H1 (cell line): ENCODE measurements at places on chromosomes 7 and 10.

DNA sequence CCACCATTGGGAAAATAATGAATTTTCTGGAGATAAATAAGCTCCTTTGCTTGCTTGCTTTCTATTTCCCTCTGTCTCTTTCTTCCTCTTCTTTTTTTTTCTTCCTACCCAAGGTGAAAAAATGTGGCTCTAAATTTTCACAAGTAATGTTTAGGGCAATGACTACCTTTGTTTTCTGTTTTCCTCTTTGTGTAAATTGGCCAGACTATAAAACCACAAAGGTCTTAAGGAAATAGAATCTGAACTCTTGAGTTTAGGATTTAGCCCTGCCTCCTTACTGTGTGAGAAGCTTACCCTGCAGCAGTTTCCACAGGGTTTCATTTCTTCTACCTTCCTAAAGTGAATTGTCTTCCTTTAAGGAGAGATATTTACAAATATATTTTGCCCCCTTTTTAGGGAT lies 330.4 kb downstream of the ARL4A start:
- DNase-seq, result no peak
- no peaks in the 10 kb centered on the region for H3K27me3 ChIP-seq
- no peak overlapping the region for H3K4me3 ChIP-seq
- no peaks in the 10 kb centered on the region for H3K36me3 ChIP-seq
- no peak overlapping the region for H3K27ac ChIP-seq

- H3K27ac ChIP-seq, result no peak overlapping the region
- H3K4me1 ChIP-seq, result no peaks in the 10 kb centered on the region; the same call in 1 of the 2 replicates
- H3K27me3 ChIP-seq, result no peaks in the 10 kb centered on the region
- DNase-seq, result no peak
- no peak overlapping the region for H3K4me3 ChIP-seq
These were observed 6.4 kb upstream of the ST8SIA6 start for GRCh38 chr10:17460756-17461155.

GRCh38 chr7:18993933-18994668 lies 123.3 kb downstream of the TWIST1 start:
- H3K27me3 ChIP-seq, result no peaks in the 10 kb centered on the region
- H3K4me1 ChIP-seq, result 0 out of 2 replicates have a peak, but pooled peaks cover 2% of the 10 kb centered on the region
- no peak overlapping the region for H3K4me3 ChIP-seq
- no peak for DNase-seq
- H3K36me3 ChIP-seq, result no peaks in the 10 kb centered on the region

GRCh38 chr7:90710466-90710850 lies 114.3 kb downstream of the CDK14 start:
- DNase-seq, result no peak
- H3K27me3 ChIP-seq, result no peaks in the 10 kb centered on the region
- no peak overlapping the region for H3K27ac ChIP-seq
- H3K4me3 ChIP-seq, result no peak overlapping the region

- H3K27me3 ChIP-seq, result no peaks in the 10 kb centered on the region
- H3K4me3 ChIP-seq, result no peak overlapping the region
- H3K36me3 ChIP-seq, result no peaks in the 10 kb centered on the region
- H3K27ac ChIP-seq, result no peak overlapping the region
- no peaks in the 10 kb centered on the region for H3K4me1 ChIP-seq
These were observed 18.3 kb downstream of the KLLN start for GRCh38 chr10:87844837-87845623.

DNA sequence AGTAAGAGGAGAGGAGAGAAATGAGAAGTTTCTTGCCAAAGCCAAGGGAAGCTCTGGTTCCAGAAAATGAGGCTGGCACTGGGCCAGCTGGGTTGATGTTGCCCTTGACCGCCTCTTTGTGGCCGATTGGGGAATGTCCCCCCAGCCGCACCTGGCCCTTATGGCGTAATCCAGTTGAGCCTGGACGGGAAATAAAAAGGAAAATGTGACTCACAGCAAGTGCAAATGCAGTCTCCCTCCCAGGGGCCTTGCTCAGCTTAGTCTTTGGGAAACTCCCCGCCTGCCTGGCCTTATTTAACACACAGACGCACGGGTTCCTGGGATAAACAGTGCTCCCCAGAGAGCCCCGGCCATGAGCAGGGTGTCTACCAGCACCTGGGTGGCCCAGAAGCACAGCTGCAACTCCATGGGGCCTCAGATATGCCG lies 174.8 kb downstream of the KIAA1217 start:
- H3K4me1 ChIP-seq, result peaks cover 6% of the 10 kb centered on the region
- peak overlapping the region; percentile 33; the same call in 1 of the 2 replicates for H3K27ac ChIP-seq
- H3K27me3 ChIP-seq, result no peaks in the 10 kb centered on the region
- DNase-seq, result peak; percentile 75
- no peaks in the 10 kb centered on the region for H3K36me3 ChIP-seq

DNA sequence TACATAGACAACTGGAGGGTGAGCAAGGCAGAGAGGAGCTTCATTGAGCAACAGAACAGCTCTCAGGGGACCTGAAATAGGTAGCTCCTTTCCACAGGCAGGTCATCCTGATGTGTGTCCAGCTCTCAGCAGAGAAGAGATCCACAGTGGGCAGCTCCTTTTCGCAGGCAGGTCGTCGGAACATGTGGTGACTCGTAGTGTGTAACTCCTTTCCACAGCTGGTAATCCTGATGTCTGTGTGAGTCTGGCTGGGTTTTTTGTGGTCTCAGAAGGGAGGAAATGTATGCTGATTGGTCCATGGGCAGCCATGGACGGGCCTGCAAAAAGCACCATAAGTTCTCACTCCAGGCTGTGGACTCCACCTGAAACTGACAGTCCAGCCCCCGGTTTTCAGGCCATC lies 24.4 kb upstream of the TES start:
- H3K4me1 ChIP-seq, result no peaks in the 10 kb centered on the region
- H3K27ac ChIP-seq, result no peak overlapping the region
- H3K27me3 ChIP-seq, result no peaks in the 10 kb centered on the region
- no peak for DNase-seq

GRCh38 chr7:93117327-93117726 lies 452 bp downstream of the SAMD9 start:
- no peaks in the 10 kb centered on the region for H3K36me3 ChIP-seq
- DNase-seq, result no peak
- no peaks in the 10 kb centered on the region for H3K4me1 ChIP-seq
- H3K27me3 ChIP-seq, result no peaks in the 10 kb centered on the region

- H3K4me3 ChIP-seq, result peak overlapping the region; percentile 79
- H3K27ac ChIP-seq, result peak overlapping the region; percentile 6; the same call in 1 of the 2 replicates
- H3K36me3 ChIP-seq, result no peaks in the 10 kb centered on the region
These were observed 516 bp downstream of the ZNHIT1 start for GRCh38 chr7:101218236-101219125.

DNA sequence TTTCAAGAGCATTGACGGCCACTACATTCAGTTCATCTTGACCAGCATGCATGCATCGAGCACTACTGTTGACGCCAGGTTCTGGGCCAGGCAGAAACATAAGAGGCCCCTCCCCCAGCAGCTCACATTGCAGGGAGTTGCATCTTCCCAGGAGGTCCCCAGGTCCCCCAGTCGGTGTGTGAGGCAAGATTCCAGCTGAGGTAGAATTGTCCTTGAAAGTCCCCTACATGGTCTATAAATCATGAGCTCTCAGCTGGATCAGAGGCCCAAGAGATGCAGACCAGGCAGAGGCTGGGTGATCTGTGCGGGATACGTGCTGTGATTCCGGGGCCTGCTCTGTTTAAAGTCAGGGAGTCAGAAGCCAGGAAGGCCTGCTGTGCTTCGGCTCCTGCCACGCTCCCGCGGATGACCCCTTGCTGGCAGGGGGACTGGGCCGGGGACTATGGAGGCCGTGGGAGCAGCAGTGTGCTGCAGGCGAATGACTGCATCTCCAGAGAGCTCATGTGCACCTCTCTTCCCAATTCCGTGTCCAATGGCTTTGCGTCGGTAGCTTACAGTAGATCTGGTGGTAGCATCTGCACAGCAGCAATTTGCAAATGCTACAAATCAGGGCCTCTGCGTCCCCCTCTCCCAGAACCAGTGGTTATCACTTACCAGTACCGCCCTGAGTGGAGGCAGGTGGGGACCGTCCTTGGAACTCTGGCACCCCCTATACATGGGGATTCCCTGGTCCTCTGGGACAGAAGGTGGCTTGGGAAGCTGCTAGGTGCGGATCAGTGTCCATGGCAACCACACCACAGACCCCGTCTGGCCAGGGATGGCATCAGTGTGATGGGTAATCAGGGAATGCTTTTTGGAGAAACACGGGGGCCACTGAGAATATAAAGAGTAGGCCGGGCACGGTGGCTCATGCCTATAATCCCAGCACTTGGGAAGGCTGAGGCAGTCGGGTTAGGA lies 93.6 kb downstream of the RGS10 start:
- no peak for DNase-seq
- no peaks in the 10 kb centered on the region for H3K4me1 ChIP-seq
- no peak overlapping the region for H3K4me3 ChIP-seq
- H3K27me3 ChIP-seq, result no peaks in the 10 kb centered on the region

- H3K27ac ChIP-seq, result no peak overlapping the region
- no peaks in the 10 kb centered on the region for H3K4me1 ChIP-seq
- no peak for DNase-seq
- H3K36me3 ChIP-seq, result no peaks in the 10 kb centered on the region
- H3K4me3 ChIP-seq, result no peak overlapping the region
- no peaks in the 10 kb centered on the region for H3K27me3 ChIP-seq
These were observed 316.4 kb upstream of the MBL2 start for GRCh38 chr10:53088961-53089360.

DNA sequence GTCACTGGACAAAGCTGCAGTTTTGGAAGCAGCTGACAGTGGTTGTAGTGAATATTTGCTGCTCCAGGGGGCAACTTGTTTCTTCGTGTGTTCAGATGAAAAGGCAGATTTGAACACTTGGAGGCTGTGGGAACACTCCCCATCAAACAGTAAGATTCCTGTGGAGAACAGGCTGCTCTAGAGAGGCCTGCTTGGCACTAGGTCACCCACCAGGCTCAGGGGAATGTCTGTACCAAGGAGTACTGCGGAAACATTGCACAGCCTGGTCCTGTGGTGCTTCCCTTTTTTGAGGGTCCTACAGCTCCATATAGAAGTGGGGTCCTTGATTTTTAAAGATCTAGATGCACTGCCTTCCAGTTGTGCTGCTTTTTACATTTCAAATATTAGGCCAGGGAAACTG lies 97.5 kb downstream of the CXCL12 start:
- DNase-seq, result no peak
- H3K36me3 ChIP-seq, result no peaks in the 10 kb centered on the region
- H3K27ac ChIP-seq, result no peak overlapping the region
- no peak overlapping the region for H3K4me3 ChIP-seq
- no peaks in the 10 kb centered on the region for H3K27me3 ChIP-seq

- H3K36me3 ChIP-seq, result peaks cover 37% of the 10 kb centered on the region
- no peaks in the 10 kb centered on the region for H3K27me3 ChIP-seq
- no peak overlapping the region for H3K27ac ChIP-seq
- no peak for DNase-seq
- no peaks in the 10 kb centered on the region for H3K4me1 ChIP-seq
- H3K4me3 ChIP-seq, result no peak overlapping the region
These were observed 21.6 kb downstream of the RBM28 start for GRCh38 chr7:128322040-128322643.

- no peaks in the 10 kb centered on the region for H3K36me3 ChIP-seq
- H3K4me1 ChIP-seq, result peaks cover 40% of the 10 kb centered on the region
- no peak for DNase-seq
- no peak overlapping the region for H3K27ac ChIP-seq
- no peaks in the 10 kb centered on the region for H3K27me3 ChIP-seq
These were observed 61.3 kb downstream of the COL13A1 start for GRCh38 chr10:69862882-69863530.

DNA sequence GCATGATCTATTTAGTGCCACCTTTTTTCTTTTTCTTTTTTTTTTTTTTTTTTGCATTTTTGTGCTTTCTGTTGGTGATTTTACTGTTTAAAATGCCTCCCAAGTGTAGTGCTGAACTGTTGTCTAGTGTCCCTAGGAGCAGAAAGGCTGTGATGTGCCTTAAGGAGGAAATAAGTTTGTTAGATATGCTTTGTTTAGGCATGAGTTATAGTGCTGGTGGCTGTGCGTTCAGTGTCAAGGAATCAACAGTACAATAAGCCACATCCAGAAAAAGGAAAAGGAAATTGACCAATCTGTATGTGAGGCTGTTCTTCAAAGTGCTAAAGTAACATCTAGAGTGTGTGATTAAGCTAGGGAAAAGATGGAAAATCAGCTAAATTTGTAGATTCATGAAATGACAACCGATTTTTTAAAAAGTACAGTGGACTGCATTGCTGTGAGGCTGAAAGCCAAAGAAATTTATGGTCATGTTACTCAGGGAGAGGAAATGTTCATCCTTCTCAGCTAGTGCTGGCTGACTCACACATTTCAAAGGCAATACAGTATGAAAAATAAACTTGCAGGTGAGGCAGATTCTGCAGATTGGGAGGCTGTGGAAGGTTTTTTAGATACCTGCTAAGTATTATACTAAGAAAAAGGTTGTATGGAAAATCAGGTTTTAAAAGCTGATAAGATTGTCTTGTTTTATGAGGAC lies 122.7 kb upstream of the ADCY1 start:
- H3K27me3 ChIP-seq, result no peaks in the 10 kb centered on the region
- H3K4me3 ChIP-seq, result no peak overlapping the region
- H3K4me1 ChIP-seq, result no peaks in the 10 kb centered on the region
- no peak overlapping the region for H3K27ac ChIP-seq
- DNase-seq, result no peak

DNA sequence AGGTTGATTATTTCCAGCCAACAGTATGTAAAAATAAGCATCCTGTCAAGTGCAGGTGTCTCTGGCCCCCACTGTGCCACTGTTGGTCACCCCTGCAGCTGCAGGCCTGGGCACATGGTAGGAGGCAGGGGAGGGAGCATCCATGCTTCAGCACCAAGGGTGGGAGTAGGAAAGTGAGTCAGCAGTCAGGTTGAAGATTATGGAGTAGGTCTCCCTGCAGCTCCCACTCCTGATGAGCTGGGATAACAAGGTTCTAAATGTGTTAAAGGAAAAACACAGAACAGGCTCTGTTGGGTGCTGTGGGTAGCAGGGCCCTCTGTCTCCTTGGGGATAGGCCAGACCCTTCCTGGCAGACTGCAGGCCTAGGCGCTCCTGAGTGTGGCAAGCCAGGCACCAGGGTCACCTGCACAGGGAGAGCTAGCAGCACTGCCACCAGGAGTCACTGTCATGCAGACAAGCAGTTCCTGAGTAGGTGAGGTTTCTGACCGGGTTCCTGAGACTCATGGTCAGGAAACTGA lies 59.3 kb downstream of the NUDCD3 start:
- no peak overlapping the region for H3K4me3 ChIP-seq
- peak; percentile 60 for DNase-seq
- H3K36me3 ChIP-seq, result peaks cover 13% of the 10 kb centered on the region
- H3K27ac ChIP-seq, result no peak overlapping the region
- H3K4me1 ChIP-seq, result no peaks in the 10 kb centered on the region
- H3K27me3 ChIP-seq, result no peaks in the 10 kb centered on the region

GRCh38 chr10:71520042-71520441 lies 123.3 kb downstream of the CDH23 start:
- H3K27ac ChIP-seq, result no peak overlapping the region
- no peaks in the 10 kb centered on the region; the same call in 1 of the 2 replicates for H3K27me3 ChIP-seq
- H3K4me3 ChIP-seq, result no peak overlapping the region
- no peak for DNase-seq
- no peaks in the 10 kb centered on the region; the same call in 1 of the 2 replicates for H3K4me1 ChIP-seq
- H3K36me3 ChIP-seq, result no peaks in the 10 kb centered on the region
